ENCODE measurements at places on chromosomes 12 and 14. TPM values are rescaled to one million over a fixed set of nuclear protein-coding genes. Genes with fewer than 3 reads are reported as not detected.
A peak's percentile ranks its signal among the peaks of the same experiment; 100 is the strongest.

The KRT86 gene
- total RNA-seq = 0.29 TPM

The PAX9 gene
- total RNA-seq = 0.50 TPM

The DTX1 gene
- 6.0 TPM for total RNA-seq

DNA sequence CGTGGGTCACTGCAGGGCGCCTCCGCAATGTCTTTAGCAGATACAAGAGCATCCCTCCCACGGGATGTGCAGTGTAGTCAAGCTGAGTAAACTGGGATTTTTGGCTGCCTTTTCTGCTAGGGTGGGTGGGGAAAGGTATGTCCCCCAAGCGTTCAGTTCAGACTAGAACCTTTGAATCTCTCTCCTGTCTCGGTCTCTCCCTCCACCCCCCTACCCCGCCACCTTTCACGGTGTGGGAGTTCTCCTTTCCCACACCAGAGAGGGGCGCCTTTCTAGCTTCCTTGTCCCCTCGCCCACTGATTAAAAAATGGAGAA lies 525 bp upstream of the FAR2 start:
- H3K4me3 ChIP-seq = peak overlapping the region; percentile 88
- peaks cover 42% of the 10 kb centered on the region for H3K4me1 ChIP-seq
- H3K36me3 ChIP-seq = no peaks in the 10 kb centered on the region
- DNase-seq = no peak
- peak overlapping the region; percentile 90 for H3K27ac ChIP-seq

- no peak for DNase-seq
- H3K27ac ChIP-seq = no peak overlapping the region
- H3K27me3 ChIP-seq = no peaks in the 10 kb centered on the region
- H3K4me3 ChIP-seq = no peak overlapping the region
- no peaks in the 10 kb centered on the region for H3K4me1 ChIP-seq
- H3K36me3 ChIP-seq = peaks cover 63% of the 10 kb centered on the region
Measured at GRCh38 chr12:123494124-123494851, 36.3 kb downstream of the SNRNP35 start.

- H3K4me1 ChIP-seq = peaks cover 7% of the 10 kb centered on the region
- H3K27me3 ChIP-seq = no peaks in the 10 kb centered on the region
- DNase-seq = no peak
Measured at GRCh38 chr12:68977335-68977734, 44.4 kb upstream of the CPM start.

DNA sequence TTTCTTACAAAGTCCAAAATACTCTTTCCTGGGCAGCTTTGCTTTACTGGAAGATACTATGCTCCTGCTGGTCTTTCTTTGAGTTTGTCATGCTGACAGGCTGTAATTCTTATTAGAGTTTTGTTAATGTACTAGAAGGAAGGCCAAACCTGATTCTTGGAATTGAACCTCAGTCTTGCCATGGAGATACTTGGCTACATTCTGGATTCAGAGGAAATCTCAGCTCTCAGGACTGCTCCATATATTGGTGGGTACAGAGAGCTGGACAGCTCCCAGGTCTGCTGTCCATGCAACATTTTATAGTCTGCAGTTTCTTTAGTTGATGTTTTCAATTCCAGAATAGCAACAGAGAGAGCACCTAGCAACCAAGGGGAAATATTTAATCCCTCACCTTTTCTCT lies 363.1 kb upstream of the STXBP6 start:
- DNase-seq = no peak
- no peak overlapping the region for H3K4me3 ChIP-seq
- H3K27ac ChIP-seq = no peak overlapping the region

DNA sequence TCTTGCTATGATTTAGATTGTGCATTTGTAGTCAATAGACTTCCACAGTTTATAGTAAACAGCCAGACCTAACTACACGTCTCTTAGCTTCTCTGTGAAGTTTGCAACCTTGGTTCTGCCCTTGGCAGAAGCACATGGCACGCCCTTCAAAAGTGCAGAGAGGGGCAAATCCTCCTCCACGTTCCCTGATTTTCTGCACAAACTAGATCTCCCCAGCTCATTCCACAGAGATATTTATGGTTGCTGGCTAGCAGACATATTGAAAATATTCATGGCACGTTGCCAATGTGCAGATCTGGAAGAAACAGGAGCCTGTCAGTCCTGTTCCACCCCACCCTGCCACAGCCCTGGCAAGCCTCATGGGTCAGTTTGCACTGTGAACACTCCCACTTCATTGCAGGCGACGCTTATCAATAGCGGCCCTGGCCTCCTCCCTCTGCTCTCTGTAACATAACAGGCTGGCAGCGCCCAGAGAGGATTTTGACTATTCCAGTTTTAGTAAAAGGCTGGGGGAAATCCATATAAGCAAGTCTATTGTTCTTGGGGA lies 6.5 kb upstream of the LGALS3 start:
- DNase-seq = no peak
- H3K27ac ChIP-seq = no peak overlapping the region
- H3K4me1 ChIP-seq = peaks cover 51% of the 10 kb centered on the region
- no peaks in the 10 kb centered on the region for H3K27me3 ChIP-seq
